ENCODE measurements at places on chromosomes 3 and 15.

DNA sequence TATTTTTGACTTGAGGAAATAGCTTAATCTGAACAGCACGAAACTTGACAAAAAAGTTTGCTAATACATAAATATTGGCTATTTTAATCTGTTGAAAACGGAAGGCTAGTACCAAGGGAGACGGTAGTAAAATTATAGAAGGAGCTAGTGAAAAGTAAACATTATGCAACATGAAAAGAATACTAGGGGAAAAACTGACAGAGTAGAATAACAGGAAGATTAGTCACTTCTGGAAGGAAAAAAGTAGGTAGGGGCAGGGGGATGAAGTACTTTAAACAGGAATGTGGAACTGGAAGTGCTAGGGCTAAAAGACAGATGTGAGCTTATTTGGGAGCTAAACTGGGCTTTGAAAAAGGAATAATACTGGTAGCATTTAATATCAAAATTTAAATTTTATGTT is 60.1 kb downstream of the MBNL1 start:
- DNase-seq = peak; percentile 51

DNA sequence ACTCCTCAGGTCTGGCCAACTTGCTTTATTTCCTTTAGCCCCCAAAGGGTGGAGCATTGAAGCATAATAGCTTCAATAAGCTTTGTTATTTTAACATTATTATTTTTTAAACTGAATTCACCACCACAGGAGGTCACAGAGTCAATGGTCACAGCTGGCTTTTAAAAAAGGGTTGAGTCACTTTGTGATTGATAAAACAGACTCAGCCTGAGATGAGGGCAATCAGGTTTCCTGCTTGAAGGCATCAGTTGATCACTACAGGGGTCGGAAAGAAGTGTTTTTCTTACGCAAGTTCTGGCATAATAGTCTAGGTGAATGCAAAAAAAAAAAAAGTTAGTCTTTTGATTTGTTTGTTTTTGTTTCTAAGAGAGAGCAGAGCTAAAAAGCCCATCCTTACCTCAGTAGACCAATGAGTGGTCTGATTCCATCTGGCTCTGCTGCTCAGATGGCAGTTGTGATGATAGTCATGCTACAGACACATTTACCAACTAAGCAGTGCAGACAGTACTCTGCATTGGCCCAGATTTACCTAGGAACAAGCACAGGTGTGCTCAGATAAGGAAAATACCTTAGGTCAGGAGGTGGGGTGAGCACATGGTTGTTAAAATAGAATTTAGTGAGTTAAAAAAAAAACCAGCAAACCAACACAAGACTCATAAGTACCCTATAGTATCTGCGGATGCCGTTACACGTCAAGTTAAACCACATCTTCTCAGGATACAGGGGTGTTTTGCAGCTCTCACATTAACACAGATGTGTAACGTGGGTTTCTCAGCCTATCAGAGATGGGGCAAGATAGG is 22.6 kb downstream of the ZNF80 start:
- no peak for DNase-seq

- peak; percentile 74 for DNase-seq
Observed at GRCh38 chr15:80777137-80777536, 2.0 kb upstream of the CEMIP start.

GRCh38 chr3:112979244-112979832 is 4.4 kb upstream of the CD200R1 start:
- DNase-seq = peak; percentile 5

Measured in HS-27A (cell line).